Muscle of back (tissue), 13 donors: ENCODE measurements at places on chromosomes 4 and X.

GRCh38 chrX:152899874-152900719 is 2.2 kb downstream of the ZNF185 start:
- DNase-seq: no peak

DNA sequence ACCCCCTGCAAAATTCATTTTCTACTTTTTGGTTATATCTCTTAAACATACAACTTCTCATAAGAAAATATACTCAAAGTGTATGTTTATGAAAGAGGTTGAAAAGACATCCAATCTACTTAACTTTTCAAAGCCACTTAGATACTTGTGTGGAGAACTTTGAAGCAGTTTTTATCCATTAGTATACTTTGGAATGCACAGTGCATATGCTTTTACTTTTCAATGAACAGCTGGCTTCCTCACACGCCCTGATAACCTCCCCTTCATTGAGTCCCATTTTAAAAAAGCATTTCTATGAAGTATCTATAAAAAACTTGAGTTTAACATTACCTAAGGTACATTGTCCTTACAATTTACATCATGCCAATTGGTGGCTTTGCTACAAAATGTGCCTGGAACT is 73.8 kb downstream of the VEGFC start:
- DNase-seq: no peak

- DNase-seq: no peak
Measured at GRCh38 chr4:44016570-44017421, 431.8 kb downstream of the KCTD8 start.

GRCh38 chr4:147194114-147194513 is 248.4 kb upstream of the TTC29 start:
- no peak for DNase-seq

- no peak for DNase-seq
Measured at GRCh38 chr4:24394041-24394440, 190.3 kb downstream of the DHX15 start.

GRCh38 chr4:85717351-85717750 is 242.4 kb downstream of the ARHGAP24 start:
- DNase-seq: no peak

DNA sequence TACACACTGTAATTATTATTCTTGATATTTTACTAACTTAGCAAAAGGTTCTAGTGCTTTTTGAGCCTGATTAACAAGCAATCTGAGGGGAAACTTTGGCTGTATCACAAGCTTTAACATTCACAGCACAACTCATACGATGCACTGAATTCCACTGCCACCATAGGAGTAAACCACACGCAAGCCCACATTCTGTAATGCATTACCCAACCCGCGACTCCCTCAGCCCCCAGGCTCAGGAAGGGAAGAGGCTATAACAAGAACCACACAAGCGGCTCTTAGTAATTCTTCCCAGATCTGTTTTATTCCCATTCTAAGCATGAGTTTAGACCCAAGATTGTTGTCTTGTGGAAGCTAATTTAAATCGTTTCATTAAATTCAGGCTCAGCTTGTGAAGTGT is 138.5 kb upstream of the TBL1X start:
- DNase-seq: no peak
